Bronchial epithelial cell (primary cell): ENCODE measurements at places on chromosomes 2 and 18. TPM values are rescaled to one million over a fixed set of nuclear protein-coding genes. Genes with fewer than 3 reads are reported as not detected.

GRCh38 chr18:12092398-12093229 lies 1.0 kb upstream of the ANKRD62 start:
- DNase-seq: no peak

GRCh38 chr2:224426656-224427055 lies 24.7 kb upstream of the FAM124B start:
- no peak for DNase-seq

GRCh38 chr2:172376016-172376415 lies 51.4 kb upstream of the ITGA6 start:
- DNase-seq: no peak

DNA sequence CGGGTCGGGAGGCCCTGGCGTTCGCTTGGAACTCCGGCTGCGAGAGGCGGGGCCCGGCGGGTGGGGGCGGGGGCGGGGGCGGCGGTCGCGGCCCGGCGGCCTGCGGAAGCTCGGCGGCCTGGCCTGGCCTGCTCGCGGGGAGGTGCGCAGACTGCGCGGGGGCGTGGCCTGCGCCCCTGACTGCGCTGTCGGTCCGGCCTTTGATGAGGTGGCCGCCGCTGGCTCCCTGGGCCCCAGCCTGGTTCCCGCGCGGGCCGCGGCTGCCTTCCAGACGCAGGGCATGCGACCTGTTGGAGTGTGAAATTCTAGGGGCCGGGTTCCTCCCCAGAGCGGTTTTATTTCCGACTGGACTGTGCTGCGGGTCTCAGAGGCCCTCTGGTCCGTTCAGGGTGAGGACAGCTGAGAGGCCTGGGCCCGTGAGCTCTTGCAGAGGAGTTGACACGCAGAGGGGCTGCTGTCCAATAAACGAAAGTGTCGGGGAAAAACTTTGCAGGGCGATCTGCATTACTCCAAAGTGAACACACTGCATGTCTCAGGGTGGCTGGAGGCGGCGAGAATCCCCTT lies 629 bp downstream of the NRBP1 start:
- peak; percentile 72 for DNase-seq

DNA sequence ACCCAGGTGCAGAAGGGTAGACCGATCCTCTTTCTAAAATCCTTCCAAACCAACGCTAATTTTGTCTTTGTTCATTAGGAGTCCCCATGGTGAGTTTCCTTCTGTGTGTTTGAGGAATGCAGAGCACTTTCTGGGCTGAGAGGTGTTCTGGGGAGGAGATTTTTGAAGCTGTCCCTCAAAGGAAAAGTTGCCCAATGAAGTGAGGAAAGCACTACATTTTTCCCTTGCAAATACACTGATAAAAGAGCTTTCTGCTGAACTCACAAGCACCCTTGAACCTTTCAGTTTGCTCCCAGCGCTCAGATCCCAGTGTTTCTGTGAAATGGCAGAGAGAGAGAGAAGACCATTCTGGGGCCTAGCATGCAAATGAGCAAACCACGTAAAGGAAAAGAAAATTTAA lies 299.6 kb upstream of the FANCL start:
- DNase-seq: no peak

GRCh38 chr18:35580701-35581539 lies 620 bp upstream of the GALNT1 start:
- DNase-seq: peak; percentile 26

Gene C1QL2
- not detected in 2 replicates for total RNA-seq

Gene C1GALT1C1L
- total RNA-seq: not detected in 2 replicates

Gene GPBAR1
- under 0.01 TPM in 1 of 2 replicates, not detected in the other for total RNA-seq

- no peak for DNase-seq
Measured at GRCh38 chr2:1744151-1744445, 217 bp downstream of the PXDN start.

GRCh38 chr2:85132834-85133637 lies at the start of gene TCF7L1:
TSS of gene TCF7L1 (plus strand) at chr2:85133392. CDS start at chr2:85133685, 293 bp downstream.
- peak; percentile 63 for DNase-seq

- DNase-seq: no peak
Measured at GRCh38 chr2:45874344-45874743, 222.9 kb downstream of the PRKCE start.

DNA sequence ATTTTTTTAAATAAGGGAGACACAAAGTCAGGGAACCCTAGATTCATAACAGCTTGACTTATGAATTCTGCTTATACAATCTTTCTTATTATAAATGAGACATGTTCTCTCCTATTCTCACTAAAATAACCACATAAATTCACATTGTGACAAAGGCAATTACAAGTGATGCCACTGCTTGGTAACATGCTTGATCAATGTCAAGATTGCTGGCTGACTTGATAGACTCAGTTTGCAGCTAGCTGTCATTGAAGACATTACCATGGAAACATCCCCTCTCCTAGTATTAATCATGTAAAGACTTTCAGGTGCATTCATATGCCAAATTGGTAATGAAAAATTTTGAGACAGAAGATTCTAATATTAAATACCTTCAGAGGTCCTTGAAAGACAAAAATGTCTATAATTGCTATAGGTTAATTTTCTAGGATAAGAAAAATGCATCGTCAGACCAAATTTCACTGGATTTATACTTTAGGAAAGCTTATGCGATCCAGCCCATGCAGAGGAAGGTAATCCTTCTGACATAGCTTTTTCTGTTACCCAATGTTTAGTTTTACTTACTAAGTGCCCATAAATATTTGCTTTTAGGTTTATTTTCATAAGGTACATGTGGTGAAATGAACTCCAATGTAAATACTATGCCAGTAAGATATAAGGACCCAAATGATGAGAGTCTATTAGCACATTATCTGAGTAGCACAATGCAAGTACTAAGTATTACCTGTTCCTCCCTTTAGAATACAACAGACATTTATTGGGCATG lies 32.6 kb upstream of the ENOSF1 start:
- DNase-seq: no peak

Gene MC4R
- under 0.01 TPM in 1 of 2 replicates, not detected in the other for total RNA-seq

DNA sequence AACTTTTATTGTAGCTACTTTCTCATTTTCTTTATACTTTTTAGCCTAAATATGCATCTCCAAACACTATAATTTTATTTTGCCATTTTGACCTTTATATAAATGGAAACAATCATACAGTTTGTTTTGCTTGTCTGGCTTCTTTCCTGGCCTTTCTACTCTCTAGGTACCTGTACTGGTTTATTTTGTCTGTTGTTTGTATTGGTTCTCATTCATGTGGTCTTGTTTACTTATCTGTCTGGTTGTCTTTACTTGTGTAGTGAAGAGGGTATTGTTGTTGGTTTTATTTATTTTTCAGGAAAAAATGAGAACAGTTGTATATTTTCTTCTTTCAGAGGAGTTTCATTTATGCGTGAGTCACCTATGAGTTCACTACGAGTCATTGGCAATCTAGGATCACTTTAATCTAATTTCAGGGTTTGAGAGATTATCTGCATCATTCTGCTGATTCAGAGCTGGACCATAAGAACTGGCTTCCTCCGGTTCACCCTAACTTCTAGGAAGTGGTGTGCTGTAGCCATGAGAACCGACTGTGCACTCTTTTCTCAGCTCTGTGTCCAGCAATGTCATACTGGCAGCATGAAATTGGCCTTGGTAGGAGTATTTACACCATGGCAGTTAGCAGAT lies 33.1 kb upstream of the HDAC4 start:
- peak; percentile 55 for DNase-seq

Gene MPPE1
- 22.1 and 30.1 TPM in 2 replicates for total RNA-seq

DNA sequence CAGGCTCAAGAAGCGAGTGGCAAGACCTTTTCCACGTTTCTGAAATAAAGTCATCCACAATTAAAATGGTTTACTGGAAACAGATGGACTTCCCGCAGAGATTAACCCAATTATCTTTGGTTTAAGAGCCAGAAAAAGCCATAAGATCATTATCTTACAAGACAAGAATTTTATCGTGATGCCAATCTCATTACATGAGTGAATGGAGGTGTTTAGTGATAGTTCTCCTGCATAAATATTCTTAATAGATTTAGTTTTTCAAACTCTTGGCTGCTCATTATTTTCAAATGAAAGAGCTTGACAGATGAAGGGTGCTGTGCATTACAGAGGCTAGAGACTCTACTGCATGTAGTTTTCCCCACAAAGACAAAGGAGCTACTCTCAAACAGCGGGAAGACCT lies 1028.4 kb upstream of the PIK3C3 start:
- DNase-seq: no peak

DNA sequence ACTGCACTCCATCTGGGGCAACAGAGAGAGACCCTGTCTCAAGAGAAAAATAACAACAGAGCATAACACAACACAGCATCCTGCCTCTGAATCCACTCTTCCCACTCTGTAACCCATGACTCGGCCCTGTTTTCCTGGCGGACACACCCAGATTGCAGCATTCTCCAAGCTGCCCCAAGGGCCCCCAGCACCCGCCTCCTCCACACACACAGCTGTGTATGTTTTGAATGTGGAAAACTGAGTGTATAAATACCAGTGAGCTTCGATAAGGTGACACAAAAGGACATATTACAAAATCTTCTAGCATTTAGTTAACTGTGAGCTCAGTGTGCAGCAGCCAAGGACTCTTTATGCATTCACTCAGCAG lies 13.0 kb downstream of the IMPA2 start:
- peak; percentile 66 for DNase-seq

Gene CASP8
- 20.9 and 27.6 TPM in 2 replicates for total RNA-seq
